ENCODE measurements at places on chromosomes 16 and 17.

- DNase-seq: peak; percentile 38
Observed at GRCh38 chr17:42879596-42879985, 21.0 kb upstream of the G6PC1 start.

GRCh38 chr17:39318636-39319035, 82.8 kb downstream of the FBXL20 start:
- no peak for DNase-seq

DNA sequence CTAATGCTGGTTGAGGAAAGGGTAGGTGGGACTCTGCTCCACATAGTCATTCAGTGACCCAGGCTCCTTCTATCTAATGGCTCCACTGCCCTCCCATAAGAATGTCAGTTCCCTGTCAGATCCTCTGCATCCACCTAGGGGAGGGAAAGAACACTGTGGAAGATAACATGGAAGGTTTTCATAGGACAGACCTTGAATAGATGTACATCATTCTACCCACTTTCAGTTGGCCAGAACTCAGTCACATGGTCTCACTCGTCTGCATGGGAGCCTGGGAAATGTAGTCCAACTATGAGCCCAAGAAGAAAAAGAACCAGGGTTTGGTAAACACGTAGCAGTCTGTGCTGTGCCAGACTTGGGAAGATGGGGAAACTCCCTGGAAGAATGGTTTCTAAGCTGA, 27.1 kb upstream of the SCNN1B start:
- DNase-seq: no peak

- DNase-seq: no peak
Observed at GRCh38 chr16:17206712-17207111, 264.0 kb downstream of the XYLT1 start.

DNA sequence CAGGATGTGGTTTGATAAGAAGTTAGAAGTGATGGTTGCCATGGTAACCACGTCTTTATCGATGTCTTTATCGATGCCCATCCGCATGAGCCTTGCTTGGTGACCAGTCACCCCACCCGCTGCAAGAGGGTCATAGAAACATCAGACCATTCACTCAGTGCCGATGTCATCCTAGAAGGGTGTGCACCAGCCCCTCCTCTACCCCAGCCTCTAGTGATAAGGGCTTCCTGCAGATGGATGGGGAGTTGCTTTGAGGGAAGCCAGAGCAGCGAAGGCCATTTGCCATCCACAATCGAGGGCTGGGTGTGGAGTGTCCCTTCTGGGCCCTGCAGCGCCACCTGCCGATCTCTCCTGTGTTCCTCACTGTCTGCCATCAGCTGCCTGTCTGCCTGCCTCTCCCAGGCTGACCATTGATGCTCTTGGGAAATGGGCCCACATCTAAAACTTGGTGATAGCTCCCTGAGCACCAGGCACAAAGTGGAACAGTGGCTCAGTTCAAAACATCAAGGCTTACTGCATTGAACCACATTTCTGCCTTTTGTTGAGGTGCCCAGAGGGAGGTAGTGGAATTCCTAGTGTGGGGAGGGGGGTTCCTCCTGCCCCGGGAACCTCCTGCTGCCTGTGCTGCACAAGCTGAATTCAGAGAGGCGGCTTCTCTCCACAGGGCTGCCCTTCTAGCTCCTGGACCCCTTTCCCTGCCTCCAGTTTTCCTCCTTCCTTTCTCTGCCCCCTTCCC, 8.9 kb downstream of the CALB2 start:
- peak; percentile 39 for DNase-seq

GRCh38 chr17:412211-413015, 59.8 kb upstream of the RPH3AL start:
- DNase-seq: peak; percentile 77

GRCh38 chr16:60553090-60553757, 1483.0 kb downstream of the CDH8 start:
- no peak for DNase-seq

DNA sequence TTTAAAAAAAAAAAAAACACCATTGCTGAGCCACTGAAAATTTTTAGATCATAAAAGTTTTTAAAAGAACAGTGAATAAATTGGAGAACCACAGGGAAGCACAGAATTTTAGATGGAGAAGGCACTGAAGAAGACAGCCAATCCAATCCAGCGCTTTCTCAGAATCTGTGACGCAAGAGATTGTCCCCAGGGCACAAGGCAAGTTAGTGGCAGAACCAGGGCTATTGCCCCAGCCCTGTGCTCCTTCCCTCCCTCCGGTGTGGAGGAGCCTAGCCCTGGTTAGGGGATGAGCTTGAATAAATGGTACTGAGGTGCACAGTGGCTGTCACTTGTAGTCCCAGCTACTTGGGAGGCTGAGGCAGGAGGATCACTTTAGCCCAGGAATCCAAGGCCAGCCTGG, 108.3 kb downstream of the ZNF423 start:
- DNase-seq: no peak

DNA sequence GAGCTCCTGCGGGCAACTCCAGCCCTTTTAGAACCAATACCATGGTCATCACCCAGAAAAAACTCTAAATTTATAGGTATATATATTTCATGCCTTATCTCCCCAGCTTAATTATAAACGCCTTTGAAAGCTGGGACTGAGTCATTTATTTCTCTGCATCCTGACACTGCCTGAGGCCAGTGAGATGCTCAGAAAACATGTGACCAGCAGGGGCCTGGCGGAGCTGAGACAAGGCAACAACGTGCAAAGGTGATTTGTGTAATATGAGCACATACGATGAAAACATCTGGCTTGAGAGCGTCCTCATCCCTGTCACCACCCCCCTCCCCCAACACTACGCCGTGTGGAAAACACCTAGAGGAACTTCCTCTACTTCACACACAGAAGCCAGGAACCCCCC, 22.7 kb downstream of the NXN start:
- no peak for DNase-seq

- no peak for DNase-seq
Observed at GRCh38 chr17:80511222-80512180, 33.1 kb upstream of the RPTOR start.

- no peak for DNase-seq
Observed at GRCh38 chr16:30778549-30779244, 8.3 kb downstream of the ZNF629 start.

DNA sequence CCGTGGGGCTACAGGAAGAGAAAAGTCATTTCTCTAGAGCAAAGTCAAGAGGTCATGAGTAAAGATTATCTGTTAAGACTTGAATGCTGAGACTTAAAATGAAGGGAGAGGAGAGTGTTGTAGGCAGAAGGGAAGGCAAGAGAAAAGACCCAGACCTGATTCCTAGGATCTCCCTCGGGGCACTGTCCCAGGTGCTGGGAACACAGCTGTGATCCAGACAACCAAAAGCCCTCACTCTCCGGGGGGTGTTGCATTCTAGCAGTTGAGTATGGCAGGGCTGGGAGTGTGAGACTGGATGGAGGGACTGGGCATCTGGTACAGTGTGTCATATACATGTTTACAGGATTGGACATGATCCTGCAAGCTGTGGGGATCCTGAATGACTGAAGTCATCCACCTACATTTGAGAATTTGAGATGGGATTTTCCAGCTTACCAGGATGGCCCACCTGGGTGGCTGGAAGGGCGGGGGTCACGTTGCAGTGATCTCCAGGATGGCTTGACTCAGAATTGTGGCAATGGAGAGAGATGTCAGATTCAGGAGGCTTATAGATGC, 29.1 kb downstream of the ARSG start:
- DNase-seq: no peak

Data from astrocyte of the hippocampus (primary cell).